Vagina (tissue), 2 donors: ENCODE measurements at places on chromosomes 1 and 21.

DNA sequence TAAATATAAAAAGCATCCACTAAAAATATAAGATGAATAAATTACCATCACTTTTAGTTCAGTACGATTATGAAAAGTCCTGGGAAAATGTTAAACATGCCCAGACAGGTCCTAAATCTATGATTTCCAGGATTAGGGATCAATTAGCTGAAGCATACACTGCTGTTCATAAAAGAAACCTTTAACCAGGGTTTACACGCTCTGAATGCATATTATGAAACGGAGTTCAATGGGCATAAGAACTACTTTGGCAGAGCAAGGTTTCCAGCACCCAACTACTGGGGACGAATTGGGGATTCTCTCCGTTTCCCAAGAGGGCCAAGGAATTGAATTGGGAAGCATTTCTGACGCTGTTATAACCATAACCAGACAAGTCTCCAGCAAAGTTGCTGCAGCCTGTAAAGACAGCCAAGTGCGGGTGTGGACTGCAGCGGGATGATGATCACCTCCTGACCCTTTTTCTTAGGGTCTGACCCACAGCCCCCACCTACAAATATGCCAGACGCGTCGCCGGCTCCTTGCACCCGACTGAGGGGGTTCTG is 1.6 kb downstream of the SLC30A1 start:
- no peak for DNase-seq

DNA sequence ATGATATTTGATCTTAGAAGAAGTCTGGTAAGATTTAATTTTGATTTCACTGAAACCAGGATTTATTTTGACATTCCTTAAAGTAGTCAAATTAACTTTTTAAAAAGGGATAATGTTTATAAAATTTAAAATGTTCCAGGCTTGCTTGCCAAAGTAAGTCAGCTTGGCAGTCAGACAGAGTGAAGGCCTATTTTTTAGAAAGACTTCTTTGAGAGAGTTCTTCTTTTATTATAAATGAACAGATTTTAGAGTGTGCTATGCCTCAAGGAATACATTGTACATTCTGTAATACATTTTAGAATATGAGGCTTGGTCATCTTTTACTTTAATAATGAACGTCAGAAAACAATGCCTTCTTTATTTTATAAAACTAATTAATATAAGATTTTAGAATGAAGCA is 138.7 kb downstream of the DISP1 start:
- no peak for DNase-seq

DNA sequence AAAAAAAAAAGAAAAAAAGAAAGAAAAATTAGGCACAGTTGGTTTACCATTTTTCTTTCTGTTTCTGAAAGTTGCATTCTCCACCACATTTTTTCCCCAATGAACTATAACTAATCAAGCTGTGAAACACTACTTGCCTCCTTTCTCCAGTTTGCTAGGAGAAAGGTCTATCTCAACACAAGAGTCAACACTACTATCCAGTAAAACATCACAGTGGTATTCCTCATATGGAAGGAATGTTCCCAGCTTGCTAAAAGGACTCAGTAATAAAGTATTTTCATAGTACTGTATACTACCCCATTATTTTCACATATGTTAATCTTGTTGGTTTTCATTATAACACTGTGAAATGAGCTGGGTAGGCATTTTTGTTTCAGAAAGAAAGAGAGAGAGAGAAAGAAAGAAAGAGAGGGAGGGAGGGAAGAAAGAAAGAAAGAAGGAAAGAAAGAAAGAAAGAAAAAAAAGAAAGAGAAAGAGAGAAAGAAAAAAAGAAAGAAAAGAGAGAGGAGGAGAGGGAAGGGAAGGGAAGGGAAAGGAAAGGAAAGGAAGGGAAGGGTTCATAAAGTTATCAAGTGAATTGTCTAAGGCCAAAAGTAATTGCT is 7.9 kb downstream of the PTGER3 start:
- DNase-seq, result no peak

DNA sequence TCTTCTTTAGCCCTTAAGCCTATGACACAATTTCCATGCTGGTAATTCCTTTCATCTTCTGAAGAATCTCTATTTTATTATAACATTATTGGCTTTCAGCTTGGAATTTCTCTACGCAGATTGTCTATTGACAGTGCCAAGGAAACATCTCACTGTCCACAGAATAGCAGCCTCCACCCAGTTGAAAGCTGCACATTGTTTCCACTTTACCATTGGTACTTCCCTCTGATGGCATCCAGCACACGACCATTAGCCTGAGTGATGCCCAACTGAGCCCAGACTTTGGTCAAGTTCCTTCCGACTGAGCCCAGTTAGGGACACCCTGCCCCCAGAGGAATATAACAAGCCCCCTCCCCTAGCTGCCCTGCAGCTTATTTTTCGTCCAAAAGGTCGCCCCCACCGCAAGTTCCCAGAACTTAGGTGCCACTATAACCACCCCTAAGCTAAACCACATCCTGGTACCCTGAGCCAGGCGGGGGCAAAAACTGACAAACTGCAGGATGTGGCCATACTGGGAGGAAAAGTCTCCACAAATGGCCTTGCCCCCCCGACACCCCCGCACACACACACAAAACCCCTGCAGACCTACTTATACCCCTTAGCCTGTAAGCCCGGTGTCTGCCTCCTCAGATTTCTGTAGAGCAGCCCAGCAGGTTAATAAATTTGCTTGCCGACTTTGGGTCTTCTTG is 13.2 kb downstream of the GBP5 start:
- no peak for DNase-seq

DNA sequence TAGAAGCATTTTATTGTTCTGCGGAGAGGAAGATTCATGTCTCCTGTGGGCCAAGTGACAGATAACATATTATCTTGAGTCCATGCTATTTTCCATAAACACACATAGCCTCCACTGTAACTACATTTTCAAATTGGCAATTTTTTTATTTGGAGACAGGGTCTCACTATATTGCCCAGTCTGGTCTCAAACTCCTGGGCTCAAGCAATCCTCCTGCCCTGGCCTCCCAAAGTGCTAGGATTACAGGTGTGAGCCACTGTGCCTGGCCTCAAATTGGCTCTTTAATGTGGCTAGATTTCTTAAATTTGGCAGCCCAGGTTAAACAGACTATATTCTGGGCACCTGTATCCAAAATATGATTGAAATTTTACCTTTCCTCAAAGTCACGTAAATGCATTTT is 13.8 kb downstream of the NOS1AP start:
- DNase-seq, result no peak

GRCh38 chr1:224262373-224263054 is 67.5 kb downstream of the NVL start:
- no peak for DNase-seq

DNA sequence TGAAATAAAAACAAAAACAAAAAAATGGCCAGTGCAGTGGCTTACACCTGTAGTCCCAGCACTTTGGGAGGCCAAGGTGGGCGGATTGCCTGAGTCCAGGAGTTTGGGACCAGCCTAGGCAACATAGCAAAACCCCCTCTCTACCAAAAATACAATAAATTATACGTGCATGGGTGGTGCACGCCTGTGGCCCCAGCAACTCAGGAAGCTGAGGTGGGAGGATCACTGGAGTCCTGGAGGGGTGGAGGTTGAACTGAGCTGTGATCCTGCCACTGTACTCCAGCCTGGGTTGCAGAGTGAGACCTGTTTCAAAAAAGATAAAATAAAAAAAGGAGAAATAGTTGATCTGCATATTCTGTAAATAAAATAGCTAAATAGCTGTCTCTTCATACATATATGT is 41.2 kb downstream of the HS2ST1 start:
- DNase-seq, result no peak

- DNase-seq, result no peak
These were observed 9.0 kb downstream of the ARHGEF2 start for GRCh38 chr1:155969377-155969791.

DNA sequence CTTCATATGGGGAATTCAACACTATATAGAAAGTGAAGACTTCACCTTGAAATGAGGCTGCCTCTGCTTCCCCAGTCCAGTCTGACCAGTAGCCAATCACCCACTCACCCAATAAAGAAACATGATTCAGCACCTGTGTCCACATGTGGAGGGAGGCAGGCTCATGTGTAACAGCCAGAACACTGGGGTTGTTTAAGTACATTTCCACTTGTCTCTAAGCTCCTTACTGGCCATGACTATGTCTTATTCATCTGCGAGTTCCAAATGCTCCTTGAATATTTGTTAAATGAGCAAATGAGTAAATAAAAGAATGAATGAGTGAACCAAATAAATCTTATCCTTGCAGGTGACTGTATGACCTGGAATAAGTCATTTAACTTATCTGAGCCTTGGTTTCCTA is 100.1 kb downstream of the BRINP2 start:
- no peak for DNase-seq

- no peak for DNase-seq
These were observed 57.8 kb upstream of the BCAR3 start for GRCh38 chr1:93739472-93739871.

DNA sequence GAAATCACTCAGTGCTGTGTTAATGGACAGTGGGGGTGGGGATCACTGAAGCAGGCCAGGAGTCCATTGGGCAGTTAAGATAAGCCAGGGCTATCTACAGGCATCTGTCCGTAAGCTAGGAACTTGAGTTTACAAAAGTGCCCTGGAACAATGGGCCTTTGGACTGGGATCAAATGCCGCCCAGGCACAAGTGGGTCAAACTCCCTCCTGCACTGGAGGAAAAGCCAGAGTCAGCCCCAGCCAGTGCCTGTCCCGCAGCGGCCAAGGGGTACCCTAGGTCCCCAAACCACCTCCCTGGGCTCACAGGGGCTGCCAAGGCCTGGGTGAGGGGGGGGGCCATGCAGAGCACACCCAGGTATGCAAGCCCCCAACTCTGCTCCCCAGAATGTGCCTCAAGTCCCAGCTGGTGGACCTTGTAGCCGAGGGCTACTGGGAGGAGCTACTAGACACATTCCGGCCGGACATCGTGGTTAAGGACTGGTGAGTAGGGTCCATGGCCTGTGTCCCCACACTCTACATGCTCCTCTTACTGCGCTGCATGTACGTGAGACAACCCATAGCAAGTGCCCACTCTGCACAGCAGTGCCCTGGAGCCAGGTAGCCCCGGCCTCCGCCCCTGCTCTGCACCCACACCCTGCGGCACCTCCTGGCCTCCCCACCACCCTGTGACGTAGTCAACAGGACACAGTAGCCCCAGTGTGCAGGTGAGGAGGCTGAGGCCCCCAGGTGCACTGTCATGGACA is 7.7 kb downstream of the FBXO6 start:
- no peak for DNase-seq

DNA sequence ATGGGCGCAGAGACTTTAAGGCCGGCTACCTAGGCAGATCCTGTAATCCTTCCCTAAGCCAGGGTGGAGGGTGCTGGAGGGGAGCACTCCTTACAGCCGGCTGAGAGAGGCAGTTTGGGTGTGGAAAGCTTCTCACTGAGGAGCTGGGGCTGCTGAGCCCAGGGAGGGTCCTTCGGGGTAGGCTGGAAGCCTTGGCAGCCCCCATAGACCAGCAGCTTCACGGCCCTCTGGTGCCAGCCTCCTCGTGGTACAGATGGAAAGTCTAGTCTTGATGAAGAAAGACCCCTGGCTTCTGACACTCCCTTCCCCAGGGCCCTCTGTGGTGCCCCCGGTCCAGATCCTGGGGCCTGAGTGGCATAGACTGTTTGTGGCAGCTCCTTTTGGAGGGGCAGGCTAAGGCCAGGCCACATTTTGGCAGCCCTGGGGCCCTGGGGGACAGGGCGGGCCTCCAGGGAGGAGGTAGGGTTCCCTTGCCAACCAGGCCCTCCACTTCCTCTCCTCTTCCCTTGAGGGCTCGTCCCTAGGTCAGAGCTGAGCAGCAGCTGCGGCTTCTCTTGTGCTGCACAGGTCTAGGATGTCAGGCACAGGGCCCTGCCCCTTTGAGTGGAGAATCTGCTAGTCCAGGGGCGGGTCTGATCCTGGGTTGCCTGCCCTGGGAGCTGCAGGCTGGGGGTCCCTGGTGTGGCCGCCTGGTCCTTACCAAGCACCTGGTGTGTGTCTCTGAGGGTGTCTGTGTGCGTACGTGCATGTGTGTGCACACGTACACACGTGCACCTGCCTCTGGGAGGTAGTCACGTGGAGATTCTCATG is 4.8 kb downstream of the AMPD2 start:
- DNase-seq, result no peak

DNA sequence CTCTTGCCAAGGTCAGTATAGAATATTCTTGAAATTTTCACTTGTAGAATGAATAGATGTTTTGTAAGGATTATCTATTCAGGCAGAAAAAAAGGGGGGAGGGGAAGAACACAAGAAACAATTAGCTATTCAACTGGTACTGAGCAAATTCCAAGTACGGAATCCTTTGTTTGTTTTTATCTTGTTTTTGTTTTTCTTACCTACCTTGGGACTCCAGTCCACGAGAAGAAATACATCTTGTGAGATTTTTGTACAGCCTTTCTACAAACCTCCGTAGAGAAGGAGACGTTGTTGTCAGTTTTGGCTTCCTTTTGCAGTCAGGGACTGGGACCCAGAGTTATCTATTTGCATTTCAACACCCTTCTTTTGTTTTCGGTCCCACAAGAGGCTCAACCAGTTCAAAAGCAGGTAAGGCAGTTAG is 36.0 kb downstream of the ZNF281 start:
- DNase-seq, result no peak

DNA sequence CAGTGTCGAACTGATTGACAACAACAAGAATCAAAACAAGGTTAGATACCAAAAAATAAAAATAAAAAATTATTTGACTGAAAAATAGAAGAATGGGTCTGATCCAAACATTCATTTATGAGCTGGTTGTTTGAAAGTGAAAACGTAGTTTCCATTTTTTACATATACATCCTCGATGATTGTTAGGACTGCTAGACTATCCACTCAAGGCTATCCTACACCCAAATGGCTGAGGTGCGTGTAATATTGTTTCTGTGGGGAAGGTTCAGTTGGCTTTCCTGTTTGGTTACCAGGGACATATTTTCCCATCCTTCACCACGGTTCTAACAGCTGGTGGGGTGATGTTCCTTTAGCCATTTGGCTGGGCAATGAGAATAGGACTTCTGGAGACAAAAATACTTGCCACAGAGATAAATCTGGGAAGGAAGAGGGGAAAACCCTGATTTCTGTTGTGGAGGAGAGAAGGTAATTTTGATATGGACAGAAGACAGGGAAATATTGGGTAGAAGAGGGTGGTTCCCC is 66.3 kb downstream of the MAP3K7CL start:
- no peak for DNase-seq

GRCh38 chr1:113058941-113059706 is 13.9 kb upstream of the LRIG2 start:
- no peak for DNase-seq

- no peak for DNase-seq
These were observed 726.5 kb downstream of the PTPRU start for GRCh38 chr1:29962831-29963247.

GRCh38 chr1:243726806-243727502 is 123.1 kb downstream of the AKT3 start:
- DNase-seq, result no peak
